ENCODE measurements at places on chromosomes 6 and 20.

GRCh38 chr6:111484633-111484930, 1.6 kb upstream of the REV3L start:
- DNase-seq, result no peak

DNA sequence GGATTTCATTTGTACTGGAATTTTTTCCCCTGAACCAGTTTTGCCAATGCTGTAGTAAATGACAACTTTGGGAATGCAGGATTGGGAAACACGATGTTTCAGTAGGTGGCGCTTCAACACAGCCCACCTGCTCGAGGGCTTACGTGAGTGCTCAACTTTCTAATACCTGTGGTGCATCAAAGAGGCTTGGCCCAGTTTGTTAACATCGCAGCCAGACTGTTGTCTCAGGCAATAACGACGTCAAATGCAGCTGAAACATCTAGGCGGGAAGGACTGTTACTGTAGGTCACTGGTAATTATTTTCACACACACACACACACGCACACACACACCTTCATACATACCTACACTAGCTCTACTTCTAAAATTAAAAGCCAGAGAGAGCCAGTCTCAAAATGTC, 815.5 kb upstream of the SLC35B3 start:
- DNase-seq, result no peak

DNA sequence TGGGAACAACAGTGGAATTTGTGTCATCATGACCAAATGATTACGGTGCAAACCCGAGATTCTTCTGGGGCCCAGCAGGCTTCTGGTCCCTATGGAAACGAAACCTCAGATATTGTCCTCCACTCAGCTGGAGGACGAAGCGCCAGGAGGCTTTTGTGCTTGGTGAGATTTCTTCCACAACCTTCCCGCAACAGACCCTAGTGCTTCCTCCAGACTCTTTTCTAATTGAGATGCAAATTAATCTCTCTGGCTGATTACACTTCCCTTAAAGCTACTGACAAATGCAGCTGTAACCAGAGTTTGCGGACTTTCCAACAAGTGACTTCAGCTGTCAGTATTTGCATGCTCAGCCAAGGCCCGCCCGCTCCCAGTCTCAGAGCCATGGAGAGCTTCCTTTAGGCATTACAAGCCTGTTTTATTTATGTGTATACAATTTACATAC, 96.0 kb downstream of the INSM1 start:
- DNase-seq, result no peak

DNA sequence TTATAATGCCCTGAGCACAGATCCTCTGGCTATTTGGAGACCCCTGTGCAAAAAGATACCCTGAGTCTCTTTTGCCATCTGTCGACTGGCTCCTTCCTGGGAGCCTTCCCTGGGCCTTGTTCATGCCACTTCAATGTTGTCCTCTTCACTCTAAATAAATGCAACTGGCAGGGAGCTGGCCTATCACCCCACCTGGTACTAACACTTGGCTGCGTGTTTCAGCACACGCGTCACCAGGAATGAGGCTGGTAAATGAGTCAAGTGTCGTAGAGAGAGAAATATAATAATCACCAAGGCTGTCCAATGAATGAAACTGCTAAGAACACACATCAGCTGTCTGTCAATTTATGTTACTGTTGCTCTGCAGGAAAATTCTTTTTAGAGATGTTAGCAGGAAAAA, 374.6 kb upstream of the JARID2 start:
- no peak for DNase-seq

GRCh38 chr6:149043476-149044130, 273.9 kb upstream of the TAB2 start:
- DNase-seq, result no peak

DNA sequence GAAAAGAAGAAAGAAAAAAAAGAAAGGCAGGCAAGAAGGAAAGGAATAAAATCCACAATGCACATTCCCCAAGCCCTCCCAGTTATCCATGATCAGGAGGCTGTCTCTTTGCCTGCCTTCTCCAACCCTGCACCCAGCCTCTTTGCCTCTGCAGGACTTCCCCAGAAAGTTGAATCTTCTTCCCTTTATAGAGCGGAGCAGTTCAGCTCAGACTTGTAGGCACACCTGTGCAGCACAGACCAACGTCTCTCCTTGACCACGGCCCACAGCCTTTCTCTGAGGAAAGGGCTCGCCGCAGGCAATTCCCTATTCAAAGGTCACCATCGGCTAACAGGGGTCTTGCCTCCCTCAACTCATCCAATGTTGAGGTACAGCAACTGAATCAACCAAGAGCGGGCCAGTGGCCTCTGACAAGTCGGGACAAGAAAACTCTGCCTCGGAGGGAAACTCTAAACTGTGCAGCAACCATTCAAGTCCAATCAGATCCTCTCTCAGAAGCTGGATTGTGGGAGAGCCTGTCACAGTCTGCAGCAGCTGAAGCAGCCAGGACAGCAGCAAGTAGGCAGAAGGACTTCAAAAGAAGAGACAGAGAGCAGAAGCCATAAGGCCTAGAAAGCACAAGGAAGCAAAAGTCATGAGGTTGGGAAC, 529.2 kb upstream of the JARID2 start:
- DNase-seq, result no peak

- DNase-seq, result no peak
These were observed 60.3 kb upstream of the DEK start for GRCh38 chr6:18324706-18325042.

All from central memory CD4-positive, alpha-beta T cell (primary cell).